AG09319 (cell line): ENCODE measurements at places on chromosomes 2 and 18.

DNA sequence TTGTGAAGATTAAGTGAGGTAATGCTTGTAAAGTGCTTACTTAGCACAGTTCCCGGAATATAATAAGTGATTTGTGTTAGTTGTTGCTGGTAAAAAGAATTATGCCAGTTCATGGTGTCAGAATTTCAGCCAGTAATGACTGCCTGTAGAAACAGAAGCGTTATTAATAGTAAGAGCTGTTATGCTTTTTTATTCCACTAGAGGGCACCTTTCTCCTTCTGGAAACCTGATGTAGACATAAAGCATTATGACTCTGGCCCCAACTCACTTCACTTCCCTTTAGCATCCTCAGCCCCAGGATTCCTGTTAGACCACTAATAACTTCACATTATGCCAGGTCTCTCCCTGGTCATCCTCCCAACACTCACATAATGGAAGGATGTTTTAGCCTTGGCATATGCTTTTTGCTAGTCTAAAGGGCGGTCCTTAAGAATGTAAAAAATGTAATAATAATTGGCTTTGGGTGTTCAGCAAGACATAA is 34.9 kb downstream of the C18orf54 start:
- peak; percentile 25 for DNase-seq

- DNase-seq = no peak
These were observed 275.0 kb downstream of the MREG start for GRCh38 chr2:215738351-215738750.

- DNase-seq = peak; percentile 53
These were observed 554 bp downstream of the ING5 start for GRCh38 chr2:241702155-241703031.

DNA sequence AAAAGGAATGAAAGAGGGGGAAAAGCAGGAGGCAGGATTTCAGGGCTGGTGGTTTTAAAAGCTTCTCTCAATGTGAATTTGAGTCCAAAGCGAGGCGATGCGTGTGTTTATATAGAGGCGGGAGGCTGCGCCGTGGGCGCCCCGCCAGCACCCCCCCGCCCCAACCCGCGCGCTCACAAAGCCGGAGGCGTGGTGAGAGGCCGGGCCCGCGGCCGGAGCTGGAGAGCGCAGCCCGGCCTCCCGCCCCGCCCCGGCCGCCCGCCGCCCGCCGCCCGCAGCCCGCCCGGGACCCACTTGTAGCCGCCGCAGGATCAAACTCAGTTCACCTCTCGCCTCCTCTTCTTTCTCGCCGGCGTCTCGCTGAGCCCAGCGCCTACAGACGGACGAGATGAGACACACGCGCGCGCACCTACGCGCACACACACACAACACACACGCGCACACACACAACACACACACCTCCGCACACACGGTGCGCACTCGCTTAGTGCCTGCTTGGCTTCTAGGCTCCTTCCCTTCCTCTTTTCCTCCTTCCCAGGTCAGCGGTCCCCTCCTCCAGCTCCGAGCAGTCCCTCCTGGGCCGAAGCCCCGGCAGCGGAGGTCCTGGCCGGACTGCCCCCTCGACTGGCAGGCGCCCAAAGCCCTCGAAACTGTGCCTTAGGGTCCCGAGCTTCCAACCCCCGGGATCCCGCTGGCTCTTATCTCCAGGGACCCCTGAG is 1.3 kb upstream of the CYP26B1 start:
- DNase-seq = no peak

DNA sequence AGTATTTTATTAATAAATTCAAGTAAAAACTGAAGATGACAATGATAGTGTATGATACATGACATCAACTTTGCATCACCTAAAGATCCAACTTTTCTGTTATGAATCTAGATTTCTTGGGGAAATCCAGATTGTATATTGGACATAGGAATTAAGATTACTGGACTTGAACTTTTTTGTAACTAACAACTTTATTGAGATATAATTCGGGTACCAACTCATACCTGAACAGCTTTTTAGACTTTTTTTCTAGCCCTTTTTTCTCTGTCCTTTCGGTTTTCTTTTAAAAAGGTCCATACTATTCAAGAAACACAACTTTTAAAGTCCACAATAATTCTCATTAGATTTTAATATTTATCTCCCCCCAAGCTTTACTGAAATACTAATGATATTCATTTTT is 1.1 kb upstream of the SOCS6 start:
- DNase-seq = no peak

GRCh38 chr18:33264566-33264965 is 176.0 kb downstream of the CCDC178 start:
- DNase-seq = no peak

DNA sequence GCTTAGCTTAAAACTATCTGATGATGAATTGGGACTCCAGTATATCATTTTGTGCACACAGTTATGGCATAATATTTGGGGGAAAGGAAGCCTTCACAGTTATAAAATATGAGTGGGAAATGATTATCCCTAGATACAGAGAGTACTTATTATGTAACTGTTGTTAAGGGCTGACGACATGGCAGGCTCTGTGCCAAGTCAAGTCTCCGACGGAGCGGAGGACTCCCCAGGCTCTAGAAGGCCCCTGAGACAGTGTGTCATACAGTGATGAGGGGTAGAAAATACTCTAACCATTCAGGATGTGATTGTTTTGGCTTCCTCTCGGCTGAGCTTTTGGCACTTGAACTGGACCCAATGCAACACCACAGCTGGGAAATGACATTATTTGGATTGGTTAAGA is 211.8 kb downstream of the SLC8A1 start:
- DNase-seq = peak; percentile 63

- no peak for DNase-seq
These were observed 406.4 kb downstream of the LRP1B start for GRCh38 chr2:141724426-141724825.

GRCh38 chr2:46335391-46336282 is 38.4 kb downstream of the EPAS1 start:
- no peak for DNase-seq
